ENCODE measurements at places on chromosomes 7 and 10.

GRCh38 chr10:9868499-9868898 lies 1149.2 kb upstream of the CELF2 start:
- no peak for DNase-seq

GRCh38 chr10:70125918-70126552 lies 6.6 kb downstream of the AIFM2 start:
- no peak for DNase-seq

DNA sequence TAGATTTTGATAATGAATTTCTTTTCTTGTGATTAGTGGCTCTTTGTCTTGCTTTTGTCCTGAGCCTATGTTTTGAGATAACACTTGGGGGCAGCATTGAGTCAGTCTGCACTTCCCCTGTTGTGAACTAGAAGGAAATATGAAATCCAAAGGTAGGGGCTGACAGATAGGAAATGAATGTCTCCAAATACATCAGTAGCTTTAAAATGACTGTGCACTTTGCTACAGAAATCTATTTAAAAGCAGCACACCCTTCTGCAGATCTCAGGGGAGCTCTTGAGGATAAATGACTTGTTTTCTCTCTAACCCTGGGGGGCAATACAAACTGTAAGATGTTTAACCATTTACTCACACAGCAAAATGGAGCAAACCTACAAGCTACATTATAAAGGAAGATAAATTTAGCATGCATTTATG lies 176.0 kb upstream of the MYO3A start:
- DNase-seq = no peak

DNA sequence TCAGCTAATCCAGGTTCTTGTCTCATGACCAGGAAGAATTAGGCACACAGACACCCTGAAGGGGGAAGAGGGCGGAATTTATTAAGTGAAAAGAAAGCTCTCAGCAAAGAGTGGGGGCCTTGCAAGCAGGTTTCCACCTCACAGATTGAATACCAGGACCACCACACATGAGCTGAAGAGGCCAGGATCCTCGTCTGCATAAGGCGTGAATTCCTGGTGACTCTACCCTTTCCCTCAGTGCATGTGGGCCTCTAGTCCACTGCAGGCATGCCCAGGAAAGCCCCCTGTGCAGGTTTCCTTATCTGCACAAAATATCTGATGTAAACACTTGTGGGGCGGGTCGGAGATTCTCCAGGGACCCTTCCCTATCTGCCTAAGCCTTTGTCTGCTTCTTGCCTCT lies 782.1 kb upstream of the LRRN3 start:
- DNase-seq = no peak

GRCh38 chr10:92517034-92517655 lies 56.7 kb downstream of the IDE start:
- DNase-seq = peak; percentile 70

DNA sequence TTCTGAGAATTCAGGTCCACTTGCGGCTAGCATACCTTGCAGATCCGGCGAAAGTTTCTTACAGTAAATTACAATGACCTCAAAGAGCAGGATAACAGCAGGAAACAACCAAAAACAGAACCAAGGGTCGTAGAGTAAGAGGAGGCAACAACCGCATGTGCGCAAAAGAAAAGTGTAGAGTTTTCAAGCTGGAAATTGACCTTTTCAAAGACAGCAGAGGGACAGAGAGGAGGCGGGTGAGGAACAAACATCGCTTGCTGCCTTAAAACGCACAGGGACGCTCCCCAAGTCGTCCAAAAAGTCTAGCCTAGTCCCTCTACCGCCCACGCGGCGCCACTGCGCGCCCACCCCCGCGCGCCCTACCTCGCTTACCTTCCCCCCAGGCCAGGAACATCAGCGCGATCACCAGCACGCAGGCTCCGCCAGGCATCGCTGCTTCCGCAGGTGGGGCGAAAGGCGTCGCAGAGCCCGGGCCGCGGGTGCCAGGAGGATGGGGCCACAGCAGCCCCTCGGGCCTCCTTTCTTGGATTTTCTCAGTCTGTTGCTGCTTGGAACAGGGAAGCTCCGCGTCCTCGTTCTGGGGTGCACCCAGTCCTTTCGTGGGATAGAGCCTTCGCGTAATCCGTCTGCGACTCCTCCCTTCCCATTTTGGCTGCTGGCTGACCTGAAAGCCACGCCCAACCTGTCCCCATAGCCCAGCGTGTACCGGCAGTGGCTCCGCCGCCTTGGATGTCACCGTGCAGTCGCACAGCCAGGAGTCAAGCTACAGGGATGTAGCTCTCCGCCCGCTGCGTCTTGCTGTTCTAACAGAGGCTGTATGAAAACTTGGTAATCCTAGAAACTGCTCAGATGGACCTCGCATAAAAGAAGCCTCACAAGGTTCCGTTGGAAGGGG lies at the start of gene VWDE:
Gene VWDE, minus strand, starts transcription at position 579 of the 895 bp plus-strand sequence. Its CDS starts 149 bp downstream, at position 430.
- peak; percentile 62 for DNase-seq

DNA sequence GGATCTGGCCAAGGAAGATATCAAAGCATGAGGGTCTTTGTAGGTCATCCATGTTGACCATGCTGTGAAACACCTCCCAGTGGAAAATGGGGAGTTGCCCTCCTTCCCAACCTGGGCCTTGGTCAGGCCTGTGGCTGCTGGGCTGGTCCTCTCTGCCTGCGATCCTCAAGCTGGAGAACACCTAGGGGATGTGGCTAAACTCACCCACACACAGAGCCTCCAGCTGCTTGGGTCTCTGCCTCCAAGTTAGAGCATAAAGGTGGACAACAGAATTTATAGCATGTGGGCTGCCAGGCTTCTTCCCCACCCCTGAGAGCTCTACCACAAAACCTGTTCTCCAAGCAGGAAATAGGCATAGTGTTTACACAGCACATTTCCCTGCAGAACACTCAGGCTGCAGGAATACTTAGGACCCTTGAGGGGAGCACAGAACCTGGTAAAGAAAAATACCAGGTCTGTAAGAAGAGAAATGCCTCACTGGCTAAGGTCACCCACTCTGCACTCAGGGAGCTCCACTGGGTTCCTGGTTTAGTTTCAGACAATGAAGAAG lies at the start of gene SFTPA2:
Gene SFTPA2, minus strand, starts transcription at position 248 of the 550 bp plus-strand sequence. CDS start 924 bp downstream, outside the sequence.
- no peak for DNase-seq

Measured in stimulated activated naive CD8-positive, alpha-beta T cell treated with anti-CD3 and anti-CD28 coated beads, Interleukin-15, Interleukin-2, amounts not matched to agents 100 U/mL and 50 U/mL, for 24 hours (primary cell).